ENCODE measurements at places on chromosomes 3 and 15.

DNA sequence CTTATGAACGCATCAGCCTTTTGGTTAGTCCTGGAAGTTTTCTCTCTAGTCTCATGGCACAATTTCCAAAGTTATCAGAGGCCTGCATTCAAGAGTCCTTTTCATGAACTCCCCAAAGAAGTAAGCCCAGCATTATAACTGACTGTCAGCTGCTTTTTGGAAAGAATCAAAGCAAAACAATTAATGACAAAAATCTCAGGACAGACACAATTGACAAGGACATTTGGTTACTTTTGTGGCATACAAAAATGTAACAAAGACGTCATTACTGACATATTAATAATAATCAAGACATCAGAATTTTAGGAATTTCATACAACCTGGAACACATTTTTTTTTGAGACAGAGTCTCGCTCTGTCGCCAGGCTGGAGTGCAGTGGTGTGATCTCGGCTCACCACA lies 21.2 kb downstream of the KATNBL1 start:
- no peak for DNase-seq

GRCh38 chr15:63712828-63713520 lies 115.8 kb downstream of the FBXL22 start:
- DNase-seq = no peak

DNA sequence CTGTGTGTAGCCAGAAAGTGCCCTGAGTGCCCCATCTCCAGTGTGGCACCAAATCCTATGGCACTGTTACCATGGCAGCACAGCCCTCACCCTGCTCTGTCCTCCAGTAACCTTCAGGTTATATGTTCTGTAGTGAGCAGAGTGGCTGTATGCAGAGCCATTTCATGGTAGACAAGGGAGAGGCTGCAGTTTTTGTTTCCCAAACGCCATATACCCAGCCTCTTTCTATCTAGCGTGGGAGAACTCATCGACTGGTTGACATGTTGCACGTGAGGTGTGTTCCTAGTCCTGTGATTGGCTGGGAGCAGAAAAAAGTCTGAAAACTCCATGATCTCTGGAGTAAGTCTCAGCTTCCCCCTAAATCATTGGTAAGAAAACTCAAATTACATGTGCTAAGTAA lies 2.0 kb downstream of the SIDT1 start:
- no peak for DNase-seq

- DNase-seq = no peak
These were observed 11.3 kb downstream of the CGNL1 start for GRCh38 chr15:57387564-57388076.

DNA sequence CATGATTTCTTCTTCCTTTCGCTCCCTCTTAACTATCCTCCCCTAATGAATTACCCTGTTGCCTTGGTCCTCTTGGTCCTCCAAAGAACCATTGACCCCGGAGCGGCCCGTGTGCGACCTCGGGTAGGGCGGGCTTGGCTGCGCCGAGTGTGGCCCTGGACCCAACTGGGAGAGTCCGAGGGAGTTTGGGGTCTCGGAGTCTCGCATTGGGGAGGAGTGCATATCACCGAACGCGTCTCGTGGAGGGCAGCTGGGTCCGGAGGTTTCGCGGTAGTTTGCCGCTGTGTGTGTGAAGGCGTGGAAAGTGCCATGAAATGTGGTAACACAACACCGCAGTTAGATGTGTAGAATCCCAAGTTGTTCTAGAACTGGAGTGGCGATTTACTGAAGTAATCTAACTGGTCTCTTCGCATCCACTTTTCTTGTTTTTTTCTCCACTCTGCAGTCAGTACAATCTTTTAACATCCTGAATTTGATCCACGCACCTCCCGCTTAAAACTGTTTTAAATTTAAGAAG lies 363 bp downstream of the GTF2E1 start:
- peak; percentile 17 for DNase-seq
